ENCODE measurements at places on chromosomes 5 and 9. TPM values are rescaled to one million over a fixed set of nuclear protein-coding genes. Genes with fewer than 3 reads are reported as not detected.

LAMC3 gene
- polyA plus RNA-seq: 0.07 TPM

PGM5 gene
- polyA plus RNA-seq: not detected

TNFSF15 gene
- polyA plus RNA-seq: not detected

OSMR gene
- polyA plus RNA-seq: 0.20 TPM

CLIC3 gene
- 0.31 TPM for polyA plus RNA-seq

CDKN2A gene
- polyA plus RNA-seq: 0.79 TPM

SOHLH1 gene
- polyA plus RNA-seq: not detected

PDCD1LG2 gene
- not detected for polyA plus RNA-seq

DNA sequence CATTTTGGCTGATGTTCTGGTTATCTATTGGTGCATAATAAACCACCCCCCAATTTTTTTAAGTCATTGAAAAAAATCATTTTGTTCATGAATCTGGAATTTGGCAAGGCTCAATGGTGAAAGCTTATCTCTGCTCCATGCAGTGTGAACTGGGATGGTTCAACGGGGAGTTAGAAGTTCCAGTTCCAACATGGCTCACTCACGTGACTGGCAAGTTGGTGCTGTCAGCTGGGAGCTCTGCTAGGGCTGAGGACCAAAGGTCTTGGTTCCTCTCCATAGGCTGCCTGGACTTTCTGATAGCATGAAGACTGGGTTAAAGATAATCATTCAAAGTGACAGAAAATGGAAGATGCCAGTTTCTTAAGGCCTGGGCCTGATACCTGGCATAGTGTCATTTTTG, 3.1 kb upstream of the SPATA24 start:
- no peaks in the 10 kb centered on the region for H3K27me3 ChIP-seq
- H3K4me3 ChIP-seq: no peak overlapping the region
- no peaks in the 10 kb centered on the region for H3K36me3 ChIP-seq
- DNase-seq: no peak
- H3K4me1 ChIP-seq: peaks cover 16% of the 10 kb centered on the region

DNA sequence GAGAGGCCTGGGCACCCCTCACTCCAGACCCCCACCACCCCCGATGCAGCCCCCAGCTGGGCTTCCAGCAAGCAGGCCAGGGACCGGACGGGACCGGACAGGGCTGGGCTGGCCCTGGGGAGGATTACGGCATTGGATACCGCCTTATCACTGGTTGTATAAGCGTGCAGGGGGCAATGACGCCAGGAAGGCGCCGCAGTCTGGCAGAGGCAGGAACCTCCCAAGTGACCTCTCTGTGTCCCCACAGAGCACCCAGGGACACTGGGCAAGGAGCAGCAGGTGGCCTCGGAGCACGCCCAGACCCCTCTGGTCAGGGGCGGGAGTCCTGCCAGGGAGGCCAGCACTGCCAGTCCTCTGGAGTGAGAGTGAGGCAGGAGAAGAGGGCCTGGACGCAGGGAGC, 723 bp upstream of the LCN15 start:
- no peak overlapping the region for H3K27ac ChIP-seq
- no peaks in the 10 kb centered on the region for H3K27me3 ChIP-seq
- no peaks in the 10 kb centered on the region for H3K36me3 ChIP-seq
- H3K4me3 ChIP-seq: no peak overlapping the region

DNA sequence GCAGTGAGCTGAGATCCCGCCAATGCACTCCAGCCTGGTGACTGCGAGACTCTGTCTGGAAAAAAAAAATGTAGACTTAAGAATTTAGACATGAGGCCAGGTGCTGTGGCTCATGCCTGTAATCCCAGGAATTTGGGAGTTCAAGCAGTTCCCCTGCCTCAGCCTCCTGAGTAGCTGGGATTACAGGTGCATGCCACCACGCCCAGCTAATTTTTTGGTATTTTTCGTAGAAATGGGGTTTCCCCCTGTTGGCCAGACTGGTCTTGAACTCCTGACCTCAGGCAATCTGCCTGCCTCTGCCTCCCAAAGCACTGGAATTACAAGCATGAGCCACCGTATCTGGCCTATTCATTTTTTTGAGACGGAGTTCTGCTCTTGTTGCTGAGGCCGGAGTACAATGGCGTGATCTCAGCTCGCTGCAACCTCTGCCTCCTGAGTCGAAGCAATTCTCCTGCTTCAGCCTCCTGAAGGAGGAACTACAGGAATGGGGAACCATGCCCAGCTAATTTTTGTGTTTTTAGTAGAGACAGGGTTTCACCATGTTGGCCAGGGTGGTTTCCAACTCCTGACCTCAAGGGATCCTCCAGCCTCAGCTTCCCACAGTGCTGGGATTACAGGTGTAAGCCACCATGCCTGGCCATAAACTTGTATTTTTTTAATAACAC, 14.0 kb downstream of the DDX46 start:
- no peaks in the 10 kb centered on the region for H3K4me1 ChIP-seq
- H3K27me3 ChIP-seq: no peaks in the 10 kb centered on the region
- H3K27ac ChIP-seq: no peak overlapping the region
- H3K4me3 ChIP-seq: no peak overlapping the region
- DNase-seq: no peak

DNA sequence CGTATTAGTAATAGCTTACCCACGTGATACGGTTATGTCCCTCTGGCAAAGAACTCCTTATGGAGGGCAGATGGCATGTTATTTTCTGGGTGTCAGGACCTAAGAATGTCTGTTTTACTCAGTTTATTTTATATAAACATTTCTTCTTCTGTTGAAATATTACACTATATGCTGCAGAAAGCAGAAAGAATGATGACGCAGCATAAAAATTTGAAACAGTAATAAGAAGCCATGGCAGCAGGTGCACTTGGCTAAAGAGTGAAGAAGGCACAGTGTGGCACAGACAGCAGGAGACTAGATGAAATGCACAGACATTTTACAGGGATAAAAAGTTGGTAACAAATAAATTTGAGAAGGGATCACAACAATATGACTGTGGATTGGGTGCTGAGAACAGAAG, 46.3 kb upstream of the CDH10 start:
- no peaks in the 10 kb centered on the region for H3K36me3 ChIP-seq
- no peaks in the 10 kb centered on the region for H3K4me1 ChIP-seq
- DNase-seq: no peak
- no peak overlapping the region for H3K27ac ChIP-seq
- no peaks in the 10 kb centered on the region for H3K27me3 ChIP-seq

DNA sequence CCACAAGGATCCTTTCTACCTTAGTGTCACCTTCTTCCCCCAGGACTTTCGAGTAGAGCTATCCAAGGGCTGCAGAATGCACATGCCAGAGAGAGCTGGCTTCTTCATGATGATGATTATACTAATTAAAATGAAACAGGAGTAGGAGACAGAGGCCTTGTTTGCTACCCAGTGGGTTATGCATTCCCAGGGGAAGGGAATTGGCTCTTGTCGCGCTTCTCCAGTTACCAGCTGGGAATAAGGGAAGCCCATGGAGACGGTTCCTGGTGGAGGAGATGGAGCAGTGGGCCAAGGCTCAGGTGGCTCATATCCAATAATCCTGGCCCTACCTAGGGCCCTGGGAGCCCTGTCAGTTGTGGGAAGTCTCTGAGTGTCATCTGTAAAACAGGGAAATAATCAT, 65.1 kb downstream of the WWC1 start:
- no peaks in the 10 kb centered on the region for H3K27me3 ChIP-seq
- DNase-seq: no peak
- H3K36me3 ChIP-seq: no peaks in the 10 kb centered on the region

- no peaks in the 10 kb centered on the region for H3K36me3 ChIP-seq
- no peak overlapping the region for H3K4me3 ChIP-seq
- no peak overlapping the region for H3K27ac ChIP-seq
- no peak for DNase-seq
- no peaks in the 10 kb centered on the region for H3K4me1 ChIP-seq
These were observed 25.6 kb downstream of the KCNN2 start for GRCh38 chr5:114387433-114387832.

GRCh38 chr9:124863371-124863871, 1.5 kb downstream of the ARPC5L start:
- H3K36me3 ChIP-seq: no peaks in the 10 kb centered on the region
- no peak for DNase-seq
- peaks cover 15% of the 10 kb centered on the region for H3K4me1 ChIP-seq
- no peak overlapping the region for H3K4me3 ChIP-seq

- H3K36me3 ChIP-seq: no peaks in the 10 kb centered on the region
- H3K27ac ChIP-seq: no peak overlapping the region
- H3K4me1 ChIP-seq: no peaks in the 10 kb centered on the region
- no peak overlapping the region for H3K4me3 ChIP-seq
- no peaks in the 10 kb centered on the region for H3K27me3 ChIP-seq
- DNase-seq: no peak
These were observed 23.1 kb upstream of the SH3PXD2B start for GRCh38 chr5:172477466-172477865.

- H3K36me3 ChIP-seq: peaks cover 9% of the 10 kb centered on the region
- H3K4me1 ChIP-seq: peaks cover 1% of the 10 kb centered on the region
- H3K27ac ChIP-seq: no peak overlapping the region
- no peak overlapping the region for H3K4me3 ChIP-seq
- no peak for DNase-seq
- no peaks in the 10 kb centered on the region for H3K27me3 ChIP-seq
These were observed 8.2 kb downstream of the CEP120 start for GRCh38 chr5:123414974-123415373.

GRCh38 chr9:89879276-89879675, 274.5 kb downstream of the GADD45G start:
- no peaks in the 10 kb centered on the region for H3K27me3 ChIP-seq
- no peak for DNase-seq
- no peaks in the 10 kb centered on the region for H3K4me1 ChIP-seq

DNA sequence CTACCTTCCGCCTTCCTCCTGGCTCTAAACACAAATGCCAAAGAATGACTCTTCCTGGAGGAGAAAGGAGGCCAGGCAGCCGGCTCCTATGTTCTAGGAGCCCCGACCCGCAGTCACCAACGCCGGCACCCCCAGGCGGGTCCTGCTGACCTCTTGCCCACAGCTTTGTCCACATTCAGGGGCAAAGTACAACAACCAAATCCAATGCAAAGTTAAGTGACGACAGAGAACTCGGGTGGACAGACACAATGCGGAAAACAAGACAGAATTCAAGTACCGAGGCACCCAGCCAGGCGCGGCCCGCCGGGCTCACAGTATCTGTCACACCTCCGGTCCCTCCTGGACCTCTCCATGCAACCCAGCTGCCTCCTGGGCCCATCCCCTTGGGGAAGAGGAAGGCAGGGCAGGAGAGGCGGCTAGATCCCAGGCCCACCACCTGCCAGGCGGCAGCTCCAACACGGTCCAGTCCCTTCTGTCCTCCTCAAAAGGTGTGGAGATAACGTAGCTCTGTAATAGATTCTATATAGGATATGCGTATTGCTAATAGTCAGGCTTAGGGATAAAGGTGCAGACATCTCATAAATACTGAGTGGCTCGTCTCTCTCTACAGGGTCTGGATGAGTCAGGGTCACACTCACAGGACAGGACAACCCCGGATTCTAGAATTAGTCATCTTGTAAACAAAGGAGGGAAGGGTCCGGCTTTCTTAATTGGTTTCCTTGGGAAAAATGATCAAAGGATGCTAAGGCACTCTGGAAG, 46.9 kb upstream of the UBAC1 start:
- H3K4me1 ChIP-seq: no peaks in the 10 kb centered on the region
- H3K4me3 ChIP-seq: no peak overlapping the region
- no peaks in the 10 kb centered on the region for H3K27me3 ChIP-seq
- no peak overlapping the region for H3K27ac ChIP-seq

DNA sequence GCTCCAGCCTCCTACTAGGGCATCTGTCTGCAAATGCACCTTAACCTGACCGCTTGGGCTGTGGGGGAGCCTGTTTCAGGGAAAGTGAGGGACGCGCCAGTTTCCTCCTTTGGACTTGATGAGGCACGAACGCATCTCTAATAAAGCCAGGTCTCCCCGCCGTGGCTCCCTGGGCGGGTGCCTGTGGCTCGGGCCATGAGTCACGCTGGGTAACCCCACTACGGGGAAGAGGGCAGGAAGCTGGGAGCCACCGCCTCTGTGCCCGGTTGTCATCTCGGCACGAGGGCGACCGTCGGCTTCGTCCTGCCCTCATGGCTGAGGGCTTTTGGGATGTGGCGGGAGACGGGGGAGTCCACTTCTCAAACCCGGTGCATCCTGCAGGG, 12.1 kb downstream of the NOTCH1 start:
- H3K36me3 ChIP-seq: no peaks in the 10 kb centered on the region
- peak overlapping the region; percentile 72 for H3K27ac ChIP-seq
- DNase-seq: peak; percentile 22

GRCh38 chr5:16855898-16856297, 80.2 kb downstream of the MYO10 start:
- no peaks in the 10 kb centered on the region for H3K36me3 ChIP-seq
- no peak for DNase-seq
- H3K27me3 ChIP-seq: no peaks in the 10 kb centered on the region
- H3K4me3 ChIP-seq: no peak overlapping the region

- no peak overlapping the region for H3K4me3 ChIP-seq
- H3K27ac ChIP-seq: no peak overlapping the region
- no peaks in the 10 kb centered on the region for H3K27me3 ChIP-seq
- H3K36me3 ChIP-seq: no peaks in the 10 kb centered on the region
- H3K4me1 ChIP-seq: no peaks in the 10 kb centered on the region
- no peak for DNase-seq
These were observed 11.4 kb downstream of the GRHPR start for GRCh38 chr9:37433867-37434371.

- no peak overlapping the region for H3K4me3 ChIP-seq
- DNase-seq: no peak
- H3K27ac ChIP-seq: no peak overlapping the region
- no peaks in the 10 kb centered on the region for H3K4me1 ChIP-seq
These were observed 1038.8 kb upstream of the ARRDC3 start for GRCh38 chr5:92421942-92422341.

DNA sequence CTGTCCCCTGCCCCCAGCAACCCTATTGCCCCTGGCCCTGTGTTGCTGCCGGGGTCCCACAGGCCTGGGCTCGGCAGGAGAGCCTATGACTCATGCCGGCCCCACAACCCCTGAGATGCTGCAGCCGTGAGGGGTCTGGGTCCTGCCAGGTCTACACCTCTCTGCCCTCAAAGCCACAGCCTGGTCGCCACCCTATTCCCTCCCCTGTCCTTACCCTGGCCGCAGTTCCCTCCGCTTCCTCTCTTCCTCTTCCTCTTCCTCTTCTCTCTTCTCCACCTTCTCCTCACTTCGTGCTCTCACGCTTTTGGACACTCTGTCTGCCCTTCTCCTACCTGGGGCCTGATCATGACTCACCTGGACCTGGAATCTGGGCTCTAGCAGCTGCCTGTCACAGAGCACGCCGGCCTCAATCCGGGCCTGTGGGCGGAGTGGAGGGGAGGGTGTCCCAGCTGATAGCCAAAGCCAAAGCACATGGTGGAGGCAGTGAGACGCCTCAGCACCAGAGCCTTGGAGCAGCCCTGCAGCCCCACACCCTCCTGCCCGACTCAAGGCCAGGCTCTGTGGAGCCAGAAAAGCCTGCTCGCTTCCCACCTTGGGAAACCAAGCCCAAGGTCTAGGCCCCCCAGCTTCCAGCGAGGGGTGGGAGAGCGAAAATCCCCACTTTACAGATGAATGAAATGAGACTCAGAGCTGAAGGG, 26.8 kb upstream of the CSF1R start:
- H3K4me3 ChIP-seq: no peak overlapping the region
- H3K36me3 ChIP-seq: no peaks in the 10 kb centered on the region
- no peak for DNase-seq
- no peaks in the 10 kb centered on the region for H3K4me1 ChIP-seq

DNA sequence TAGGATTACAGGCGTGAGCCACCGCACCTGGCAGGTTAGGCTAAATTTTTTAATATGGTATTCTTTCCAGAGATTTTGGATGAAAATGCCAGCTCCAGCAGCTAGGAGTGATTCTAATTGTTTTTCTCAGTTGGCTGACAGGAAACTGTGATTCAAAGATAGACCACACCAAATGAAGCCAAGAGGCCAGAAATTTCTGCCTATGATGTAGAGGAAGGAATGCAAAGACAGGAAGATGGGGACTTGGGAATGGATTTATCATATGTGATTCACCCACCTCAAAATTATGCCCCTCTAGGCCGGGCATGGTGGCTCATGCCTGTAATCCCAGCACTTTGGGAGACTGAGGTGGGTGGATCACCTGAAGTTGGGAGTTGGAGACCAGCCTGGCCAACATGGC, 53.3 kb downstream of the UGCG start:
- H3K4me3 ChIP-seq: no peak overlapping the region
- no peak for DNase-seq
- no peaks in the 10 kb centered on the region for H3K27me3 ChIP-seq
- no peak overlapping the region for H3K27ac ChIP-seq
